ENCODE measurements at places on chromosomes 2 and 18.

DNA sequence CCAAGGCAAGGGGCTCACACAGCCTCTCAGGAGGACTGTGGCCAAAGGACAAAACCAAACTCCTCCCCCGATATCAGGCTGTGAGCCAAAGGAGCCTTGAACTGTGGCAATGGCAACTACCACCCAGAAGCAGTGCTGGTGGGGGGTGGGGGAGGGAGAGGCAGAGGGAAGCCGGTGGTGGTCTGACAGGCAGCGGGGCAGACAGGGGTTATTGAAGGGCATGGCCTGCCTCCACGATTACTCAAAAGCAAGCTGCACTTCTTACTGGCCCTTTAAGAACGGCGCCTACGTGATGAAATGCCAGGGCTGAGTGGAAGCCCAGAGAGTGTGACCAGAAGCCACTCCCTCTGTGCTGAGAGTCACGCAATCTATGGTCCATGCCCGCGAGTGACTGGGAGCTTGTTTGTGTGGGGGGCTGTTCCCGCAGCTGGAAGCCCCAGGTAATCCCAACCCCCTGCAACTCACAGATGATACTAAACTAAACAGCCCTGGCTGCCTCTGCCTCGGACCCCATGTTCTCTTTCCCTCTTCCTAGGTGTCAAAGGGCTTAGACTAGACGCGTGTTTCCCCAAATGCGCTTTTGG lies 128.2 kb upstream of the CXCR4 start:
- no peak for DNase-seq

- DNase-seq, result no peak
Measured at GRCh38 chr2:102686479-102687439, 67.4 kb downstream of the SLC9A2 start.

DNA sequence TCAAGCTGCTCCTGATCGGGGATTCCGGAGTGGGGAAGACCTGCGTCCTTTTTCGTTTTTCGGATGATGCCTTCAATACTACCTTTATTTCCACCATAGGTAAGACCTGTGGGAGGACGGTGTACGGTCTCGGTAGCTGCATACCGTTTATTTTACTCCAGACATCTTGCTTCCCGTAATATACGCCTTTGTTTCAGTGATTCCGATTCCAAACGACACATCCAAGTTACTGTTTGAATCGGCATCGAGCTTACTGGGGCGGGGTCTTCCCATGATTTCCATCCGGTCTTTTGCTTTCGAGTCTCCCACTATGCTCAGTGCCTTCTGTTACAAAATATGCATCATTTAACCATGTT lies 731 bp downstream of the RAB10 start:
- DNase-seq, result no peak

- DNase-seq, result no peak
Measured at GRCh38 chr2:174597345-174598047, at the start of gene WIPF1. WIPF1 (minus strand) TSS chr2:174597804; CDS start chr2:174585573, 12,231 bp downstream.

DNA sequence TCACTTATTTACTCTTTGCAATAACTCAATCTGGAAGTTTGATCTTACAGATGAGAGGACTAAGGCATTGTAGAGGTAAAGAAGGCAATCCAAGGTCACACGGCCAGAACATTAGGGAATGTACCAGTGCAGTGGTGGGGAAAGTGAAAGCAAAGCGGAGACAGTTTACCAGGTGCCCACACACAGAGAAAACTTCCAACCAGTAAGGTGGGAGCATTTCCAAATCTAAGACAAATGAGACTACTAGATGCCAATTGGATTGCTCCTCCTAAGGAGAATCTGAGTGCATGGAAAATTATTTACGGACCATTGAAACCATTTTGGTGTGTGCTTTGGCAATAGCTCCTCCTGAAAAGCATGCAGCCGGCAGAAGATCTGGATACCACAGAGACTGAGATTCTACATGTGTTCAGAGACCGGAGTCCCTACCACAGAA lies 34.9 kb downstream of the SLC20A1 start:
- no peak for DNase-seq

- no peak for DNase-seq
Measured at GRCh38 chr2:144402251-144402650, 117.7 kb downstream of the ZEB2 start.

GRCh38 chr2:146837857-146838256 lies 1007.0 kb upstream of the ACVR2A start:
- DNase-seq, result no peak

- no peak for DNase-seq
Measured at GRCh38 chr18:40357536-40357935, 1597.5 kb upstream of the PIK3C3 start.

DNA sequence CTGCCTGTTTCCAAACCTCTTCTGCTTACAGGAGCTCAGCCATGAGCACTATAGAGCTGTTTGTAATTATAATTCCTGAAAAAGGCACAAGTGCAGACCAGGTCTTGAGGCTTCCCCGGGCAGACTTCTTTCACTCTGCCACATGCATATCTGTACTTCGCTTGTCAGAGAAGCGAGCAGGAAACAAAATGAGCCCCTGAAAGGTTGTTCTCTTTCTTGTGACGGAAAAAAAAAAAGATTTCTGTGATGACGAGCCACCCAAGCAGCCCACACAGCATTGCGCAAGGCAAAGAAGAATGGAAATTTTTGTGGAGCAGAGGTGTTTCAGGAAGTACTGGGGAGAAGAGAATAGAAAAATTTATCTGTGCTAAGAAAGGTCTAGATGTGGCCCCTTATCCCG lies 54.0 kb upstream of the LINC00305 start:
- no peak for DNase-seq

- DNase-seq, result no peak
Measured at GRCh38 chr2:108614043-108614545, 79.8 kb downstream of the LIMS1 start.

- no peak for DNase-seq
Measured at GRCh38 chr2:85468096-85468703, 49.7 kb downstream of the SH2D6 start.

GRCh38 chr2:70128005-70128404 lies 40.7 kb downstream of the PCBP1 start:
- no peak for DNase-seq

GRCh38 chr18:46624127-46624526 lies 32.9 kb downstream of the LOXHD1 start:
- no peak for DNase-seq

GRCh38 chr2:41486948-41487347 lies 560.9 kb upstream of the PKDCC start:
- no peak for DNase-seq

- DNase-seq, result no peak
Measured at GRCh38 chr2:10331027-10331701, 28.5 kb downstream of the HPCAL1 start.

GRCh38 chr2:202639231-202639630 lies 4.5 kb downstream of the FAM117B start:
- no peak for DNase-seq

DNA sequence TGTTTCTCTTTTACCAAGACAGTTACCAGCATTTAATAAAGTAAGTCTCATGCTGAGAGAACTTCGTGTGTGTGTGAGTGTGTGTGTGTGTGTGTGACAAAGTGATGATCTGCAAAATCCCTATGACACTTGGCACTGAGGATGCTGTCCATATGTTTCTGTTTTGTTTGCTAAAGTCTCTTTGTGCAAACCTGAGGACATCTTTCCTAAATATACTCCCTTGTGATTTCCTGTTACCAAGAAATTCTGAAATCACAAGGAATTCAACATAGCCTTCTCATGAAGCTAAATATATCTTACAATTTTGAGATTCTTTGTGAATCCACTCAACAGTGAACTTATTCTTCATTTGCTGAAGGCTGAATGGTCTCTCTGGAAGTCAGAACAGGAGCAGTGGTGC lies 1359.7 kb upstream of the NRXN1 start:
- DNase-seq, result peak; percentile 32

- DNase-seq, result peak; percentile 36
Measured at GRCh38 chr2:68741238-68741637, 6.6 kb downstream of the ARHGAP25 start.

GRCh38 chr2:150392614-150393013 lies 94.9 kb downstream of the RND3 start:
- DNase-seq, result no peak

DNA sequence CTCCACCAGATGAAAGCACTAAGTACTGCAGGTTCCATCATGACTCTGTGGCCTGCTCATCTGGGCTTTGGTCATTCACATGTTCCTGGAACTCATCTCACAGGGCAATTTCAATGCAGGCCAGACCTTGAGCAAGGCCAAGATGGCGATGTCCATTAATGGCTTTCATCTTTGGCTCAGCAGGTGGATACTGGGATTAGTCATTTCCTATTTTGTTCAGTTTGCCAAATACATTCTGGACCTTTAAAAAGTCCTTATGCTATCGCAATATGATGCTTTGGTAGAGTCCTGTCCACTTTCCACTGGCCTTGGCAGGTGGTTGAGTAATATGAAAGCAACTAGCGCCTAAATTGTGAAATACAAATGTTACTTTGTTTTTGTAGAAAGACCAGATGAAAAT lies 170.1 kb upstream of the REV1 start:
- no peak for DNase-seq

- DNase-seq, result no peak
Measured at GRCh38 chr2:101578671-101579070, 103.8 kb upstream of the RFX8 start.

GRCh38 chr2:174048243-174048642 lies 83.1 kb upstream of the SP3 start:
- no peak for DNase-seq

GRCh38 chr2:216971593-216971992 lies 111.7 kb upstream of the TNP1 start:
- DNase-seq, result no peak

GRCh38 chr2:232485348-232485756 lies 2.3 kb downstream of the ECEL1 start:
- no peak for DNase-seq

GRCh38 chr2:127045792-127046501 lies 61.0 kb downstream of the BIN1 start:
- no peak for DNase-seq

- no peak for DNase-seq
Measured at GRCh38 chr2:41871080-41871479, 176.7 kb upstream of the PKDCC start.

DNA sequence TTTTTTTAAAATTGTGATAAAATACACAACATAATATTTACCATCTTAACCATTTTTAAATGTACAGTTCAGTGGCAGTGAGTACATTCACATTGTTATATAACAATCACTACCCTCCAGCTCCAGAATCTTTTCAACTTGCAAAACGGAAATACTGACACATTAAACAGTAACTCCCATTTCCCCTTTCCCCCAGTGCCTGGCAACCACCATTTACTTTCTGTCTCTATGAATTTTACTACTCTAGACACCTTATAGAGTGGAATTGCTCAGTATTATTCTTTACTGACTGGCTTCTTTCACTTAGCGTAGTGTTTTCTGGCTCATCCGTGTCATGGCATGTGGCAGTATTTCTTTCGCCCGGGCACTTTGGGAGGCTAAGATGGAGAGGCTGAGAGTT lies 32.6 kb downstream of the FASTKD2 start:
- no peak for DNase-seq

DNA sequence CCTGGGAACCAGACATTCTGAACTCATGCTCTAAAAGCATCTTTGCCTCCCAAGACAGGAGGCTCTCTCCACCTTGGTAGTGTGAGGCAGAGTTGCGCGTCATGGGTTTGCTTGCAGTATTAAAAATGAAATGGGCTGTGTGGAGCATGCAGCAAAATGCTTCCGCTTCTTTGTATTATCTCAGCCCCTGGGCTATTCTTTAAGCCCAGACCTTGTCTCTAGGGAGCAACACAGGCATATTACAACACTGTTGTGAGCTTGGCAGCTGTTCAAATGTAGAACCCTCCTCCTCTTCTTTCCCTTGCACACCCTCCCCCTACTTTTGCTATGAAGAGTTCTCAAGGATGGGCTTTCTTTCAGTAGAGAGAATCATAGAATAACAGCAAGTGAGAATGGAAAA lies 185.1 kb upstream of the LHCGR start:
- DNase-seq, result peak; percentile 79

DNA sequence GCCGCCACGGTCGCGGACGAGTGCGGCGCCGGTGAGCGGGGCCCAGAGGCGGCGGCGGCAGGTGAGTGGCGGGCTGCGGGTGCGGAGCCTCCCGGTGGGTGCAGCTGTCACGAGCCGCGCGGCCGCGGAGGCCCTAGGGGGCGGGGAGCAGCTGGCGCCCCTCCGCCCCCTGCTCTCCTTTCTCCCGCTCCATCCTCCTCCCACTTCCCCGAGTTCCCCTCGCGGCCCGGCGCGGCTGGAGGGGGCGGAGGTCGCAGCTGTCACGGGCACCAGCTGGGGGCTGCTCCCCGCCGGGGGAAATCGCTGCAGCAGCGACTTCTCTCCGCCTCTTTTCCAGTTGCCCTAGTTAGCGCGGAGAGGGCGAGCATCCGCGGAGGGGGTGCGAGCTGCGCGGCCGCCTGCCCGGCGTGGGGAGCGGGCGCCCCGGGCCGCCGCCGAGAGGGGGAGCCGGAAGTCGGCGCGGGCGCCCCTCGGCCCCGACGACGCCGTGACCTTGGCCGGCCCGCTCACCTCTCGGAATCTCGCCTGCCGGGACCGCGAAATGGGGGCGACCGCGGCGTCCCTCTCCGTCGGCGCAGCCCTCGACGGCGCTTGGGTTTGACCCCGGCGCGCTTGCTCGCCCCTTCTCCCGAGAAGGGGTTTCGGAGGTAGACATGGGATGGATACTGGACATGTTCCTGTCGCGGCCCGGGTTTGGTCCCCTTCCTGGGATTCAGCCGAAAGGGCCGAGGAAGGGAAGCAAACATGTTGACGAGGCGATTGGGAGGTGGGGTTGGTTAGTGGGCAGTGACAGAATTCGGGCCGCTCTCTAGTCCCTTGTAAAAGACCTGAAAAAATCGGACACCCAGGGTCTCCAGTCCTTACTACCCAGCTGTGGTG lies 727 bp downstream of the NCOA1 start:
- DNase-seq, result peak; percentile 14

DNA sequence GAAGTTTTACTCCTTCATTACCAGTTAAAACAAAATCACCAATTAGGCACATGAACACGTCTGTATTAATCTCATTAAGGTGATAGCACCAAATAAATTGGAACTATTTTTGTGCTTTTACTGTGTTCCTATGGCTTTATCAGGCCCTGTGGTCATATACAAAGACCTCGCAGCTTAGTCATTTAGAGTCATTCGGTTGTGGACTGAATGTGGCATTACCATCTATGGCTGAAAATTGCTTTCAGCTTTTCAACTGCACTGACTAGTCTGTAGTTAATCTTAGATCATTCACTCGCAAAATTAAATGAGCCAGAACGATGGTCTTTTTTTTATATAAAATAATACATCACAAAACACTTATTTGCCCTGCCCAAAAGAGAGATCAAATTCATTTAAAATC lies 601.7 kb downstream of the NR4A2 start:
- DNase-seq, result no peak

All from COLO829 (cell line).